Spinal cord (tissue), 10 donors: ENCODE measurements at places on chromosomes 6 and 20.

GRCh38 chr6:436308-437036 lies 44.9 kb downstream of the IRF4 start:
- no peak for DNase-seq

GRCh38 chr6:96575359-96575758 lies 12.4 kb downstream of the FHL5 start:
- DNase-seq: no peak

DNA sequence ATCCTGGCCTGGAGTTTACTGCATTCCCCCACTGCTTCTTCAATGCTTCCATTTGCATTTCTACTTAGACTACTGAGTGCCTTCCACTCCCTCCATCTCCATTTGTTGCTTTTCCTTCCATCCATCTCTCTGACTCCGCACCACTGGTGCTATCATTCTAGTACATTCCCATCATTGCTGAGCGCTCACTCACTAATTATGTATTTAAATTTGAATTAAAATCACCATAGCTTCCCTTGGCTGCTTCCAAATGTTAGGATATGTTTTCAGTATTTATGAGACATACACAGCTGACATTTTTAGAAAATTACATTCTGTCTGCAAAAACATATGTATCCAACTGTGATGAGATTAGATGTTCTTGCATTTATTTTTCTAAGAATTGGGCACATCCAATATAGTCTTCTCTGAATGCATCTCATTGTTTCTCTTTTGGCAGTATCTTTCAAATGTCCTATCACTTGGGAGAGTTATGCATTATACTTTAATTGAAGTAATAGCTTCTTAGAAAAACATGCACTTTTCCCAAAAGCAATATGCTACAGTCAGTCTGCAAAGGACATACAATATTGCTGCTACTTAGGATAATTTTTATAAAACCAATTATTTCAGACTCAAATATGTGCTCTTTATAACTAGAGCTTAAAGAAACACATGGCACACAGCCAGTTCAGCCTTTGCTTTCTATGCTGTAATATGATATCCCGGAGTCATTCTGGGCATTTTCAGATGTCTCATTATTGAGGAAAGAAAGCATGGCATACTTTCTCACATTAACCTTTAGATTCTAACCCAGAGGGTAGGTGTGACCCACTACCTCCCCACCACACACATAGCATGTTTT lies 12.1 kb upstream of the COL21A1 start:
- DNase-seq: peak; percentile 76

- DNase-seq: no peak
These were observed 16.4 kb downstream of the FRMD1 start for GRCh38 chr6:168062346-168063289.

- peak; percentile 0 for DNase-seq
These were observed 644 bp downstream of the RBL1 start for GRCh38 chr20:37095108-37095598.
